ENCODE measurements at places on chromosomes 5 and 9.

DNA sequence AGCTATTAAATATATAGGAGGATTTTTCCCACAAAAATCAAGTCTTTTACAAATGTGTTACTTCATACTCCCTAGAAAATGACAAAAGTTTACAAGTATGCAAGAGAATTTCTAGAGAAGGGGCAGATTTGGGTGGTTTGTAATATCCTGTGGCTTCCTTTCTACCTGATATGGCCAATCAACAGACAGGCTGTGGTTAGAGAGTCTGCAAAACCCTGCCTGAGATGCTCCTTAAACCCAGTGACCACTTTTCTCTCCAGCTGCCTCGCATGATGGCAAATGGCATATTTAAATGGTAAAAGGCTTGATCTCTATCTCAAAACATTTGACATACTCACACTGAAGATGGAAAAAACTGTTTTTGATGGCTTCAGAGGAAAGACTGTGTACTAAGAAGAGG, 550.1 kb upstream of the ZNF462 start:
- no peak for DNase-seq

GRCh38 chr9:124309667-124310084, 51.9 kb downstream of the NEK6 start:
- peak; percentile 91 for DNase-seq

- no peak for DNase-seq
Observed at GRCh38 chr5:6261668-6262067, 116.7 kb downstream of the MED10 start.

DNA sequence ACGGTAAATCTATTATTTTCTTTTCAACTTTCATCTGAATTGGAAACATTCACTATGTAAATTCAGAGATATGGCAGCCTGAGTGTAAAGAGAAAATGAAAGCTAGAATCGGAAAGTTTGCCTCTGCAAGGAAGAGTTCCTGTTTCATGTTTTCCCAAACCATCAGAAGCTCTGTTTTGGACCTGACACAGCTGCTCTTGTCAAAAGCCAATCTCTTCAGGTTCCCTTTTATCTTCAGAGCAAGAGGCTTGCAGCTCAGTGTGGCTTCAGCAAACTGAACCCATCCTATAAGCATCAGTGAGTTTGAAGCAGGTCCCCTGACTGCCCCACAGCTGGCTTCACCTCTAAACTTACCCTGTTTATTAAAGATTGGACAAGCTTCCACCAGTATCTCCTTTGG, 1099.7 kb downstream of the DTWD2 start:
- no peak for DNase-seq

DNA sequence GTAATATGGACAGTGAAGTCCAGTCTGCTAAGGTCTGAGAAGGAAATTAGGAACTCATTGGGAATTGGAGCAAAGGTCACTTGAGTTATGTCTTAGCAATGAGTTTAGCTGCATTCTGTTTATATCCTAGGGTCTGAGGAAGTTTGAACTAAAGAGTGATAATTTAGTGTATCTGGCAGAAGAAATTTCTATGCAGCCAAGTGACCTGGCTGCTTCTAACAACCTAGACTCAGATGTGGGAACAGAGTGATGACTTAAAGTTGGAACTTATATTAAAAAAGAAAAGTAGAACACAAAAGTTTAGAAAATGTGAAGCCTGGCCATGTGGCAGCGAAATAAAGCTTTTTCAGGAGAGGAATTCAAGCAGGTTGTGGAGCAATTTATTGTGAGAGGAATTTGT, 106.2 kb downstream of the PRDM9 start:
- no peak for DNase-seq

DNA sequence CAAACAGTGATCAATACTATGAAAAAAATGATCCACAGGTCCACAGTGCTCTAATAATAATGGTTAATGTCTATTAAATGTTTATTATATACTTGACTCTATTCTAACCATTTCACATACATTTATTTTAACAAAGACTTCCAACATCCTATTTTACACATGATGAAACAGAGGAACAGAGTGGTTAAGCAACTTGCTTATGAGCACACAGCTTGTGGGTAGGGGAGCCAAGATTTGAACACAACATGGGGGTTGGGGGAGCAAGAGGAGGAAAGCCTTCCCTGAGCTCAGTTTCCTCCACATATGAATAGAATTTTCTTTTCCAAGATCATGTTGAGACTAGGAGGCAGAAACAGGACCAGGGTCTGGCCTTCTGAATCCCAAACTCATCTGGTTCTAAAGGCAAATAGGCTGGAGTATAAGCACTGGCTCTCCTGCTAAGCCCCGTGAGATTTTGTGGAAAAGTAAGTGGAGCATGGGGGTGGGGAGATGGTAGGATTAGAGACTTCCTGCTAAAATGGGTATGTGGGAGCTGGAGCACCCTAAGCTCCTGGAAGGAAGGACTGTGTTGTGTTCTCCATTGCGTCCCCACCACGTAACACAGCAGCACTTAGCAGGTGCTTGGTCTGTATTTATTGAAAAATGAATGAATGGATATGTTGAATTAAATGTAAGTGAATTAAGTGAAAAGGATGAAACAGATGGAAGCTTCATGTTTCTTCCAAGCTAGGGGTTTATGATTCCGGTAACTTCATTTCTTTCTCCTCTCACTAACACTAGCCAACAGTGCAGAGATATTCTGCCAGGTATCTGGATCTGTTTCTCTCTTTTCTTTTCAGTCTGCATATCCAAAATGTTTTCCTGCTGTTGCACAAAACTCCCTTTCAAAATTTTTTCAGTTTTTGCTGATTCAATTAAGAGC, 26.9 kb upstream of the GALNT10 start:
- DNase-seq: no peak

DNA sequence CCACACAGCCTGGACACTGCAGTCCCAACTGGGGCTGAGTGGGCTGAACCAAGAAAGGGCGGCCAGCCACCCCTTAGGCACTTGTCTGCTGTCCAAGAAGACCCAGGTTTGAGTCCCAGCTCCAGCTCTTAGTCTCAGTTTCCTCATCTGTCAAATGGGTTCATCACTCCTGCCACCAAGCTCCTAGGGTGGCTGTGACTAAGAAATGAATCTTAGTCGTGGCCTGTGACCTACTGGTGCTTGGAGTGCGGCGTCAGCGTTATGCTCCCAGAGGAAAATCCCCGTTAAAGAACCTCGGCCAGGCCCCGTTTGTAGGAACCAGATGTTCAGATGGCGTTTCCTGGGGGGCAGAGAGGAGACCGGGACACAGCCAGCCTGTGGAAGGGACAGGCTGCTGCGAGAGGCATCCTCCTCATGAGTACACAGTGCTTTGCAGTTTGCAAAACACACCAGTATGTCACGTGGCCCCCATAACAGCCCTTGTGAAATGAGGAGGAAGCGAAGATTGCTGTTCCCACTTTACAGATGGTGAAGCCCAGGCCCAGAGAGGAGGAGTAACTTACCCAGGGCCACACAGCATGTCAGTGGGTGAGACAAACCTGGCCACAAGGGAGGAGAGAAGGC, 3.3 kb downstream of the FIBCD1 start:
- DNase-seq: no peak

DNA sequence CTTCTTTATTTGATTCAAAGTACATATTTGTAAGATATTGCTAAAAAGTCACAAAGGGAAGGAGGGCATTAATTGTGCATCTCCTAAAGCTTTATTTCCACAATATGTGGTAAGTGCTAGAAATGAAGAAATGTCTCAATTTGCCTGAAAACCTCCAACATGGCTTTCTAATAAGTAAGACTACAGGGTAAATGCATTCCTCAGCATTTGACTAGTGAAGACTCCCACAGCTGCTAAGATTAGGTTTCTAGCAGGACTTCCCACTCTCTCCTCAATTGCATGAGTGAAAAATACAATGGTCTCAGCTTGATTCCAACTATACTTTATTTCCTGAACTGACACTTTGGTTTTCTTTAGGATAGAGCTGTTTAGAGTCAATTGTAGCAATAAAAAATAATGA, 162.1 kb downstream of the ELAVL2 start:
- no peak for DNase-seq

DNA sequence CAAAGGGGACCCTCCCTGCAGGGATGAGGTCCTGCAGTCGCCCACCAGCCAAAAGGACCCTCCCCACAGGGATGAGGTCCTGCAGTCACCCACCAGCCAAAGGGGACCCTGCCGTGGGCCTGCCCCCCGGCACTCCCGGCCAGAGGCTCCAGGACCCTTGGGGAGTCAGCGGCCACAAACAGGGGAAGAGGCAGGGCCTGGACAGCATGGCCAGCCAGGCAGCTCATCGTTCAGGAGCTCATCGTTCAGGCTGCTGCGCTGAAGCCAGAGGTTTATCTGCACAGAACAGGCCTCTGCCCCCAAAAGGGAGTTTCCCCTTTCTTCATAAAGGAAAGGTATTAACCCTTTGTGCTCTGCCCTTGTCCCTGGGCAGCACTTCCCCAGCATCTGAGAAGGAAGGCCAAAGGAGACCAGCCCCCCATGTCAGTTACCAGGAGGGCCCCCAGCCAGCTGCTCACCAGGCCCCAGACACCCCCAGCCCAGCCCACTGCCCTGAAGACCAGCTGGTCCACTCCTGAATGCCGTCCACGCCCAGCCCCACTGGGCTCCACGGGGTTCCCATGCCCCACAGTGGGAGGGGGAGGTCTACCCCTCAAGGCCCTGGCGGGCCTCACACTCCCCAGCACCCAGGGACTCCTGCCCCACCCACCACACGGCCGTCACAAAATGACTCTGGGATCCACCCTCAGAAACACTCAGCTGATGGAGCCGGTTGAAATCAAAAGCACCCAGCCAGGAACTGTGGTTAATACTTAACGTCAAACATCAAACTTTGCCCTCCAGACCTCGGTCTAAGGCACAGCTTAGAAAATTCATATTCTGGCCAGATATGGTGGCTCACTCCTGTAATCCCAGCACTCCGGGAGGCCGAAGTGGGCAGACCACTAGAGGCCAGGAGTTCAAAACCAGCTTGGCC, 6.3 kb downstream of the SLC12A7 start:
- DNase-seq: no peak

GRCh38 chr9:121686930-121687541, 35.6 kb downstream of the DAB2IP start:
- peak; percentile 73 for DNase-seq

DNA sequence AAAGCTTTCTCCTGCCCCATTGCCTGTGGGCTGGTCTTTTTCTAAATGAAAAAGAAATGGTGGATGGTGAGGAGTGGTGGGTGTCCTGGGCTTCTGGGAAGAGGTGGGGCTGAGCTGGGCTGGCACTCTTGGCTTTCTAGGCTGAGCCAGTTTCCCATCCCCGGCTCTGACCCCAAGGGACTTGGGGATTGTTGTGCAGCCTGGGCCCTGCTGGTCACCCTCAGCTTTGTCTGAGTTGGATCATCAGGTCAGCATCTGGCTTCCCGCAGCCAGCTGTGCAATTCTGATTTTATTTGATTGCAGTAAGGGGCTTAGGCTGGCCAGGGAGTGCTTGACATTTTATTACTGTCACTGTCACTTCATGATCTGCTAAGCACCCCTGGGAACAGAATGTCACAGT, 25.3 kb downstream of the GLRA1 start:
- no peak for DNase-seq

GRCh38 chr5:82794876-82795275, 282.3 kb downstream of the TMEM167A start:
- DNase-seq: no peak

DNA sequence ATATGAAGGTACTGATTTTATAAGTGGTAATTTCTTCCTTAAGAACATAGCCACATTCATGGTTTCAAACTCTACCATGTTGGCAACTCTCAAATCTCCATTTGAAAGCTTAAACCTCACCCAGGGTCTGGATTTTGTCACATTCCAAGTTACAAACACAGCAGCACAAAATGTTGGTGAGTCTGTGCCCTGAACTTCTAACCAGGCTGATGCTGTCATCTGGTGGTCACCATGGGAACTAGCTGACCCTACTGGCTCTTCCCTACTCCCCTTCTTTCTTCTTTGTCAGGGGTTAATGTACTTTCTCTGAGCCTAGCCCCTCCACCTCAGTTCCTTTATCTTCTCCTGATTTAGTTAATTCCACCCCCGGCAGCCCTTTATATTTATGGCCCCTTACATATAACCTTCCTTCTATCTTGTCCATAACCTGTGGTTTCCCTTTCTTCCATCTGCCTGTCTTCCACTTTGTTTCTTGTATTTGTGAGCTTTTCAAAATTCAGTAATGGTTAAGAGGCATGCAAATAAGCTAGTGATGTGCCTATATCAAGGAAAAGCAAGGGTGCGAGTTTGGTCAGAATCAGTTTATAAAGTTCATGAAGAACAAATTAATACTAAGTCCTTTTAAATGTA, 35.9 kb downstream of the TGFBR1 start:
- peak; percentile 81 for DNase-seq

- DNase-seq: no peak
Observed at GRCh38 chr5:84301535-84301934, 83.1 kb downstream of the EDIL3 start.

DNA sequence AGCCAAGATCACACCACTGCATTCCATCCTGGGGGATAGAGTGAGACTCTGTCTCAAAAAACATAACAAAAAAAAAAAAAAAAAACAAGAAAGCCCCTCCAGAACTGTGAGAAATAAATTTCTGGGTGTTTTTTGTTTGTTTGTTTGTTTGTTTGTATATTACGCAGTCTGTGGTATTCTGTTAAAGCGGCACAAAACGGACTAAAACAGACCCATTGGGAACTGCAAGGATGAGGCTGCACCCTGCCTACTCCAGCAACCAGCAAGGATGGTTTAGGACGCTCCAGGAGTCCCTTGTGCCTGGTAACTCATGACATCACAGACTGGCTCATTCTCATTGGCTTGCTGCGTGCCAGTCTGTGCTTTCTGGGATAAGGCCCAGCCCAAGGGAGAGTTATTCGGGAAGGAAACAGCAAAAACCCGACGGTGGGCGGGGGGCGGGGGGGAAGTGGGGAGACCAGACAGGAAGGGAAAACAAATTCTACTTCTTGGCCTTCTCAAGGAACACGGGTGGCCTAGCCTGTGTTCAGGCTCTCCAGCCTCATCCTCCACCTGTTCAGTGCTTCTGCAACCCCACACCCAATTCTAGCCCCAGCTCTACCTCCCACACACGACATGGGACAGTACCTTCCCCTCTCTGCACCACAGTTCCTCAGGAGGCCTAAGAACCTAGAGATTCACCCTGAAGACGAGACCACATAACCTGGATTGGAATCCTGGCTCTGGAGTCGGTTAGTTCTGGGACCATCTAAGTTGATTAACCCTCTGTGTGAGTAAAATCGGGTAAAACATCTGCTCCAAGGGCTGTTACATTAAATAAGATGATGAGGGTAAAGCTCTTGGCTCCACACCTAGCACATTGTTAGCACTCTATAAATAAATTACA, 2.8 kb downstream of the CD74 start:
- peak; percentile 92 for DNase-seq

All from cardiac muscle cell (in vitro differentiated cells and primary cell).